ENCODE measurements at places on chromosomes 2 and 18. TPM values are rescaled to one million over a fixed set of nuclear protein-coding genes. Genes with fewer than 3 reads are reported as not detected.
A peak's percentile ranks its signal among the peaks of the same experiment; 100 is the strongest.

DNA sequence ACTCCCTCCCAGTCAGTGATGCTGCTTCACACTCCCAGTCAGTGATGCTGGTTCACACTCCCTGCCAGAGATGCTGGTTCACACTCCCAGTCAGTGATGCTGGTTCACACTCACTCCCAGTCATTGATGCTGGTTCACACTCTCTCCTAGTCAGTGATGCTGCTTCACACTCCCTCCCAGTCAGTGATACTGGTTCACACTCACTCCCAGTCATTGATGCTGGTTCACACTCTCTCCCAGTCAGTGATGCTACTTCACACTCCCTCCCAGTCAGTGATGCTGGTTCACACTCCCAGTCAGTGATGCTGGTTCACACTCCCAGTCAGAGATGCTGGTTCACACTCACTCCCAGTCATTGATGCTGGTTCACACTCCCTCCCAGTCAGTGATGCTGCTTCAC lies 34.3 kb upstream of the KCNG2 start:
- H3K4me1 ChIP-seq: no peaks in the 10 kb centered on the region
- H3K27me3 ChIP-seq: peaks cover 7% of the 10 kb centered on the region
- DNase-seq: no peak
- no peak overlapping the region for H3K27ac ChIP-seq
- peaks cover 11% of the 10 kb centered on the region for H3K36me3 ChIP-seq
- H3K4me3 ChIP-seq: no peak overlapping the region

GRCh38 chr2:28624793-28625701 lies 126.6 kb upstream of the PPP1CB start:
- H3K27ac ChIP-seq: peak overlapping the region; percentile 98
- peaks cover 68% of the 10 kb centered on the region for H3K4me1 ChIP-seq
- DNase-seq: no peak
- no peaks in the 10 kb centered on the region for H3K27me3 ChIP-seq

NEUROD1 gene
- total RNA-seq: not detected

NPPC gene
- not detected for total RNA-seq

DNA sequence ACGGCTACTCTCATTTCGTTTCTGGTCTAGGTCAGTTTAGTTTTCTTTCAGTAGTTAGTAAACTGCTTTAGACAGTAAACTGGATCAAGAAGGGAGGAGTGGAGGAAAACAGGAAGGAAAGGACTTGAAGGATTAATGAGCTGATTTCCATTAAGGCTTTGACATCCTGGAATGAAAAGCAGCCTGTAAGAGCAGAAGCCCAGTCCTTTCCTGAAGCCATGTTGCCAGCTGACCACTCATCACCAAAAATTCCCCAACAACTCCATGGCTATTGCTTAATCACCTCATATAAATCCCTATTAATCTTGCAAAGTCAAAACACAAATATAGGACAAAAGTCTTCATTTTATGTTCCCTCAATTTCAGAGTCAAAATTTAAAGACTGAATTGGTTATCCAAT lies 113.7 kb upstream of the ZFP36L2 start:
- peaks cover 2% of the 10 kb centered on the region for H3K36me3 ChIP-seq
- H3K27ac ChIP-seq: peak overlapping the region; percentile 92
- no peak overlapping the region for H3K4me3 ChIP-seq

MAPK4 gene
- total RNA-seq: 0.28 TPM

DNA sequence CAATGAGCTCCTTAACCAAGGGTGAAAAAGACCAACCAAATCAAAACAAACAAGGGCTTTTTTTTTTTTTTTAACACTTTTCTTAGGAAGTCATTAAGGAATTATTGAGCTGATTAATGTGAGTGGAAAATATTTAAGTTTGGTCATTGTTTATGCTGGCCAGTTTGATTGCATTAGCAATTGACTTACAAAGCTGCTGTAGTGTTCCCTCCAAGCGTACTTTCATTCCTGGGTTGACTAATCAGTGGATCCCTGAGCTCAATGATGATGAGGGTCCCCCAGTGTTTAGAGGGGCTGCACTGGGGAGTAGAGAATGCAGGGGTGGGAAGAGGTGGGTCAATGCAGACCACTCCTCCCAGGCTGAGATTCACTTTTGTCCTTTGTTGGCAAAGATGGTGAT lies 119.3 kb downstream of the PRKCE start:
- DNase-seq: no peak
- no peak overlapping the region for H3K4me3 ChIP-seq
- H3K27me3 ChIP-seq: no peaks in the 10 kb centered on the region
- H3K4me1 ChIP-seq: peaks cover 10% of the 10 kb centered on the region

GRCh38 chr2:239306274-239307220 lies 94.3 kb downstream of the HDAC4 start:
- H3K36me3 ChIP-seq: no peaks in the 10 kb centered on the region
- H3K27me3 ChIP-seq: no peaks in the 10 kb centered on the region
- H3K27ac ChIP-seq: no peak overlapping the region
- peaks cover 20% of the 10 kb centered on the region for H3K4me1 ChIP-seq
- H3K4me3 ChIP-seq: no peak overlapping the region

Measured in chondrocyte (in vitro differentiated cells).